Spleen (tissue), 13 donors: ENCODE measurements at places on chromosomes 2 and 18. TPM values are rescaled to one million over a fixed set of nuclear protein-coding genes. Genes with fewer than 3 reads are reported as not detected.

GRCh38 chr2:103859238-103859637 lies 994.7 kb upstream of the POU3F3 start:
- H3K27ac ChIP-seq = no peak overlapping the region
- no peaks in the 10 kb centered on the region for H3K27me3 ChIP-seq
- no peaks in the 10 kb centered on the region for H3K4me1 ChIP-seq
- H3K4me3 ChIP-seq = no peak overlapping the region
- no peak for DNase-seq
- H3K36me3 ChIP-seq = no peaks in the 10 kb centered on the region

GRCh38 chr2:27907547-27907946 lies 17.0 kb downstream of the BABAM2 start:
- DNase-seq = no peak
- no peak overlapping the region for H3K4me3 ChIP-seq
- H3K27me3 ChIP-seq = no peaks in the 10 kb centered on the region
- H3K36me3 ChIP-seq = no peaks in the 10 kb centered on the region
- H3K4me1 ChIP-seq = no peaks in the 10 kb centered on the region

OTOF gene
- total RNA-seq = 0.85 TPM

DNA sequence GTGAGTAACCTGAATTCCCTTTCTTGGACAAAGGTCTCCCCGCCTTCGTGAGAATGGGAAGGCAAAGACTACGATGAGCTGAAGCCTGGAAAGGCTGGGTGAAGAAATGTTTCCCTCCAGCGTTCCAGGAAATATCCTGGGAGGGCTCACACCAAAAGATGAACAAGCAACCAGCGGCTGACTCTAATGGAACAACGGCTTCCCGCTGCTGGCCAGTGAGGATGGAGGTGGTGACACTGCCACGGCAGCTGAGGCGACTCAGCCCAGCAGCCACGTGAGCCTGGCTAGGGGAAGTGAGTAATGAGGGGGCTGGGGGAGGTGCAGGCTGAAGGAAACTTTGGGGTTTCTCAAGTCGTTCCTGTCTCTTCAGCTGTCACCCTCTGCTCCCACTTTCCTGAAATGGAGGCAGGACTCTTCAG lies 105.0 kb upstream of the SMAD7 start:
- no peaks in the 10 kb centered on the region for H3K27me3 ChIP-seq
- H3K4me3 ChIP-seq = peak overlapping the region; percentile 40
- H3K36me3 ChIP-seq = no peaks in the 10 kb centered on the region

DNA sequence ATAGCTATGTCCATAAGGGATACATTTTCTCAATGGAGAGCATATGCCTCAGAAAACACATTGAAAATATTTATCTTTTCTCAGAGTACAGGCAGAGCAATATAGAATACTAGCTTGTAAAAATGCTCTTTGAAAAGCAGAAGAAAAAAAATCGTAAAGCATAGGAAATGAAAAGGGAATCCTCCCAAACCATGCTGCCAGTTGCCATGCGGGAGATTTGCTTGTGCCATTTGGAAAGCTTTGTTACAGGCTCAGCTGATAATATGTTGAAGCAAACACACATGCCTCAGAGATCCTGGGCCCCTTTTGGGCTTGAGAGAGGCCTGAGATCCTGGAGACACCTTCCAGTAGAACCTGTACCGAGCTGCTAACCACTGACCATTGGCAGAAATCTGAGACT lies 697.1 kb downstream of the BCL11A start:
- H3K4me1 ChIP-seq = no peaks in the 10 kb centered on the region
- H3K27ac ChIP-seq = no peak overlapping the region
- H3K4me3 ChIP-seq = no peak overlapping the region

CCDC121 gene
- total RNA-seq = 3.6 TPM

- H3K4me1 ChIP-seq = peaks cover 24% of the 10 kb centered on the region
- no peak for DNase-seq
- H3K27ac ChIP-seq = no peak overlapping the region
- H3K27me3 ChIP-seq = no peaks in the 10 kb centered on the region
- peaks cover 18% of the 10 kb centered on the region for H3K36me3 ChIP-seq
Observed at GRCh38 chr2:238064376-238064775, 3.6 kb downstream of the SCLY start.

DNA sequence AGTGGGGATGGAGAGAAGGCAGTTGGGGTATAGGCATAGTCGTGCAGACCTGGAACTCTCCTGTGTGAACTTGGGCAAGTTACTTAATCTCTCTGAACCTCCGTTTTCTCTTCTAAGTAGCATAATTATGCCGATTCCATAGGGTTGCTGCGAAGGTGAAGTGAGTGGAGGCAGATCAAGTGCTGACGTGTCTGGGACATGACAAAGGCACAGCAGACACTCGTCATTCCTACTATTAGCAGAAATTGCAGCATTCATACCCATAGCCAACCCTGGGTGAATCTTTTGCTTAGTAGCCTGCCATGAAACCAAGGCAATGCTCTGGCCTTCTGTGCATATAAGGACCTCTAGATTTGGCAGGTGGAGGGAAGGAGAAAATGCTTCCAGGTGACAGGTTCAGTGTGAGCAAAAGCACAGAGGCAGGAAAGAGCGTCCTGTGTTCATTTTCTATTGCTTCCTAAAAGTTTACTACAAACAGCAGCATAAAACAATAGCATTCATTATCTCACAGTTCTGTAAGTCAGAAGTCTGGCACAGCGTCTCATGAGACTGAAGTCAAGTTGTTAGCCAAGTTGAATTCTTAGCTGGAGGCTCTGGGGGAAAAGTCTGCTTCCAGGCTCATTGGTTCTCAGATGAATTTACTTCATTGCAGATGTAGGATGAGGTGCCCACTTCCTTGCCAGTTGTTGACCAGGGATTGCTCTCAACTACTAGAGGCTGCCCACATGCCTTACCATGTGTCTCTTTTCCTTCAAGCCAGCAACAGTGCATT lies 77.8 kb downstream of the CTIF start:
- H3K4me1 ChIP-seq = no peaks in the 10 kb centered on the region
- DNase-seq = no peak
- H3K4me3 ChIP-seq = no peak overlapping the region
- no peaks in the 10 kb centered on the region for H3K27me3 ChIP-seq
- peaks cover 26% of the 10 kb centered on the region for H3K36me3 ChIP-seq

GRCh38 chr2:160730296-160730995 lies 236.8 kb upstream of the RBMS1 start:
- H3K27me3 ChIP-seq = no peaks in the 10 kb centered on the region
- H3K4me1 ChIP-seq = no peaks in the 10 kb centered on the region
- H3K27ac ChIP-seq = no peak overlapping the region
- no peak overlapping the region for H3K4me3 ChIP-seq
- no peaks in the 10 kb centered on the region for H3K36me3 ChIP-seq

GRCh38 chr2:226387499-226387942 lies 412.1 kb downstream of the IRS1 start:
- H3K4me1 ChIP-seq = no peaks in the 10 kb centered on the region
- no peaks in the 10 kb centered on the region for H3K27me3 ChIP-seq
- no peak overlapping the region for H3K27ac ChIP-seq
- DNase-seq = no peak
- H3K4me3 ChIP-seq = no peak overlapping the region

SLC39A6 gene
- total RNA-seq = 27.3 TPM

GRCh38 chr18:3584897-3585460 lies 135.0 kb downstream of the TGIF1 start:
- H3K4me1 ChIP-seq = peaks cover 27% of the 10 kb centered on the region
- no peak for DNase-seq
- H3K27ac ChIP-seq = peak overlapping the region; percentile 51
- no peaks in the 10 kb centered on the region for H3K36me3 ChIP-seq

DNA sequence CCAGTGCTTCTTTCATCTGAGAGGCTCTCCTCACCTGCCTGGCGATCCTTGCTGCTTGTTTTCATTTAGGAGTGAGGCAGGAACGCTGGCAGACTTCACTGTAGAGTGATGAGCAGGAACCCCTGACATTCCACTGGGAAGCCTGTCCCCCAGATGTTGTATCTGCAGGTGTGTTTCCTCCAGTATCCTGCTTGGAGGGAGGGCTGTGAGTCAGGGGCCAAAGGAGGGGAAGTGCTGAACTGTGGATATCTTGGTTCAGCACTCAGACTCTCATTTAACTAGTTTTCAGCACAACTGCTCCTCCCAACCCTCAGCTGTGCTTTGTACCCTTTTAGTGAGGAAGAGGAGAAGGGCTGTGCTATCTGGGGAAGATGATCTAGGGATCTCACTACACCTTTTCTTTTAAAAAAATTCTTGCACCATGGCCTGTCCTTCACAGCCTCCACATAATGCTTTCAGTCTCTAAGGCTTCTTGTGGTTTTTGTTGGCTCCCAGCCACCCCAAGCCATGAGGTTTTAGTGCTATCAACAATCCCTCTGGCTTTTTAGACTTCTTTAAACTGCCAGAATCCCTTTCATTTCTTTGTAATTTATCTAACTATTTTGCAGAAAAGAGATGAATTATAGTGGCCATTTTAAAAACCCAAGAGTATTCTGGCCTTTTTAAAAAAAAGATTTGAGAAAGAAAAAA lies 11.2 kb downstream of the ANKAR start:
- DNase-seq = no peak
- H3K4me1 ChIP-seq = peaks cover 16% of the 10 kb centered on the region
- peaks cover 10% of the 10 kb centered on the region for H3K36me3 ChIP-seq
- no peaks in the 10 kb centered on the region for H3K27me3 ChIP-seq
- no peak overlapping the region for H3K4me3 ChIP-seq

DTNB gene
- 23.3 TPM for total RNA-seq

IGFBP5 gene
- 26.7 TPM for total RNA-seq

- DNase-seq = no peak
- no peaks in the 10 kb centered on the region for H3K36me3 ChIP-seq
- H3K4me3 ChIP-seq = no peak overlapping the region
- H3K4me1 ChIP-seq = peaks cover 13% of the 10 kb centered on the region
Observed at GRCh38 chr2:196380575-196380974, 209.2 kb upstream of the STK17B start.

ANKRD44 gene
- 183 TPM for total RNA-seq

DNA sequence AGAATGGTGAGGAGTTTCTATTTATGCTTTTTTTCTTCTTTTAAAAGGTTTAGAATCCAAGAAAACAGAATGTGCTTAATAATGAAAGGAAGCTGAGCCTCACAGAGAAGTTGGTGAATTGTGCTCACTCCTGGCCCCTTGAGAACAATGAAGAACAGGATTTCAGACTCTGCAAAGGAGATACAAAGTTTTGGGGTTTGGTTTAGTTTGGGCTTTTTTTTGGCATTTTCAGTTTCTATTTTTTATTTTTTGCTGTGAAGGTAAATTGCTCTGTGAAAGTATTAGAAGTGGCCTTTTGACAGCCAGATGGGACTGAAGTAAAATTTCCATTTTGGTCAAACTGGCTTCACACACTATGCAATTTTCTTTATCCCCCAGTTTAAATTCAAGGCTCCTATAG lies 247.3 kb upstream of the GYPC start:
- H3K27ac ChIP-seq = no peak overlapping the region
- no peaks in the 10 kb centered on the region for H3K36me3 ChIP-seq
- H3K27me3 ChIP-seq = no peaks in the 10 kb centered on the region
- DNase-seq = no peak
- no peaks in the 10 kb centered on the region for H3K4me1 ChIP-seq

CGREF1 gene
- 0.49 TPM for total RNA-seq

DNA sequence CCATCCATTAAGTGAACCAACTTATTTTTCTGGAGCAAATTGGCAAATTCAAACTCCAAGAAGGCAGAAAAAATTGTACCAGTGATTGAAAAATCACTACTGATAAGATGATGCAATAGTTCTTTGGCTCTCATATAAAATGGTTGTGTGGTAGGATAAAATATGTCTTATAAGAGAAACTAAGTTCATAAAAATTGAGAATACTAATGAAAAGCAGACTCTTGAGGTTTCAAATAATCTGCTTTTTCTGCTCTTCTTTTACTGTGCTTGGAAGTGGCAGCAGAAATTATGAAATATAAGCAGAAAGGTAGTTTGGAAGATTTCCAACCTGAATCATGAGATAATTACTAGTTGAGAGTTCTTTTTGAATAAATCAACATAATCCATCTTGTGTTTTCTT lies 61.9 kb downstream of the PPP1R1C start:
- H3K4me3 ChIP-seq = no peak overlapping the region
- H3K27ac ChIP-seq = no peak overlapping the region
- no peaks in the 10 kb centered on the region for H3K27me3 ChIP-seq
- DNase-seq = no peak
- no peaks in the 10 kb centered on the region for H3K4me1 ChIP-seq

LRP2 gene
- not detected for total RNA-seq

- H3K4me1 ChIP-seq = no peaks in the 10 kb centered on the region
- DNase-seq = no peak
- no peaks in the 10 kb centered on the region for H3K36me3 ChIP-seq
- no peak overlapping the region for H3K4me3 ChIP-seq
- H3K27me3 ChIP-seq = no peaks in the 10 kb centered on the region
Observed at GRCh38 chr2:188664416-188664815, 309.8 kb upstream of the COL3A1 start.

TUBA4B gene
- not detected for total RNA-seq

DNA sequence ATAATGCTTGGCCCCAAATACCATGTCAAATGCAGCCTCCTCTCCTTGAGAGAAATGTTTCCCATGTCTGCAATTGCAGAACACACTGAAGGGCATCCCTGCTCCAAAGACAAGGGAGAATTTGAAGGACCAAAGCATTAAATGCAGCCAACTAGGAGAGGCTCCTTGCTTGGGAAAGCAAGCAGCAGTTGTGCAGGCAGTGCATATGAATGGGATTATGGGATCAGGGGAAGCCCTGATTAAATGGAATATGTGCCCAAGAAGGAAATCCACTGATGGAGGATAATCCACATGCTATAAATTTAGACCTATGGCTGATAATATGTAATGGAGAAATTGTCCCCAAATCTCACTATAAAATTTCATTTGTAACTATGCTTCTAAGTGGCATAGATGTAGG lies 116.1 kb downstream of the NCKAP5 start:
- no peak overlapping the region for H3K4me3 ChIP-seq
- DNase-seq = no peak
- H3K4me1 ChIP-seq = no peaks in the 10 kb centered on the region
- no peaks in the 10 kb centered on the region for H3K36me3 ChIP-seq
- H3K27ac ChIP-seq = no peak overlapping the region

- DNase-seq = peak; percentile 42
- H3K27me3 ChIP-seq = no peaks in the 10 kb centered on the region
- H3K27ac ChIP-seq = no peak overlapping the region
- no peaks in the 10 kb centered on the region for H3K36me3 ChIP-seq
Observed at GRCh38 chr2:127226520-127227263, 6.6 kb upstream of the CYP27C1 start.

GRCh38 chr2:186641132-186641806 lies 51.4 kb downstream of the ITGAV start:
- no peak for DNase-seq
- H3K4me1 ChIP-seq = peaks cover 21% of the 10 kb centered on the region
- H3K27ac ChIP-seq = peak overlapping the region; percentile 6
- H3K36me3 ChIP-seq = no peaks in the 10 kb centered on the region
- no peak overlapping the region for H3K4me3 ChIP-seq

HOXD13 gene
- total RNA-seq = not detected
